Activated naive CD4-positive, alpha-beta T cell treated with anti-CD3 and anti-CD28 coated beads for 36 hours (primary cell): ENCODE measurements at places on chromosomes 5 and 9. TPM values are rescaled to one million over a fixed set of nuclear protein-coding genes. Genes with fewer than 3 reads are reported as not detected.

- DNase-seq = peak; percentile 19
Observed at GRCh38 chr9:136576269-136576626, 30.4 kb upstream of the NOTCH1 start.

GRCh38 chr9:96149533-96150280, 152.3 kb downstream of the HSD17B3 start:
- DNase-seq = no peak

- no peak for DNase-seq
Observed at GRCh38 chr9:134575103-134575900, 66.3 kb upstream of the COL5A1 start.

DNA sequence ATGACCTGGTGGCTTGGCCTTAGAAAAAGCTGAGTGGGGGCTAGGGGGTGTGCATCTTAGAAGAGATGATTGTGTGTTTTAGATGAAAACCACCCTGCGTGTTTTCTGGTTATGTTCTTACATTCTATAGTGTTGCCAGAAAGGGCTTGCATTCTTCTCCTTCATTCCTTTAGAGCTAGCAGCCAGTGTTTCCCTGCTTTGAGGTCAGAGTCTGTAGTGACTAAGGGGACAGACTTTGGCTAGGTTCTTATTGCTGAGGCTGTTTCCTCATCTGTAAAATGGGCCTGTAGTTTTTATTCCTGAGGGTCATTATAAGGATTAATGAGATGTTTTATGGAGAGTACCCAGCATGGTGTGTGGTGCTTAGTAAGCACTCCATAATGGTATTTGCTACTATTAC, 6.4 kb downstream of the MAST4 start:
- no peak for DNase-seq

DNA sequence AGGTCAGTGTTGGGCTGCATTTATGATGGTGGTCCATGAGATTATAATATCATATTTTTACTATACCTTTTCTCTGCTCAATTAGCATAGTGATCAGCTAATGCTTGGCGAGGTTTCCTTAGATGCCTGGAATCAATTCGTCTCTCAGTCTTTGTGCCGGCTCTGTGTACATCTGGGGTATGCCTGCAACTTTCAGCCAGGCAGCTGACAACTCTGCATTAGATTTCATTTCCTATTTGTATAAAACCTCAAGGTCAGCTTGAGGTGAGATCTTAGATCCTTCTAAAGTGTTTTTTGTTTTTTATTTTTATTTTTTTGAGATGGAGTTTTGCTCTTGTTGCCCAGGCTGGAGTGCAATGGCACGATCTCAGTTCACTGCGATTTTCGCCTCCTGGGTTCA, 86.8 kb downstream of the MELK start:
- DNase-seq = no peak

GRCh38 chr5:179176571-179177230, 116.5 kb downstream of the ZNF354C start:
- DNase-seq = no peak

DNA sequence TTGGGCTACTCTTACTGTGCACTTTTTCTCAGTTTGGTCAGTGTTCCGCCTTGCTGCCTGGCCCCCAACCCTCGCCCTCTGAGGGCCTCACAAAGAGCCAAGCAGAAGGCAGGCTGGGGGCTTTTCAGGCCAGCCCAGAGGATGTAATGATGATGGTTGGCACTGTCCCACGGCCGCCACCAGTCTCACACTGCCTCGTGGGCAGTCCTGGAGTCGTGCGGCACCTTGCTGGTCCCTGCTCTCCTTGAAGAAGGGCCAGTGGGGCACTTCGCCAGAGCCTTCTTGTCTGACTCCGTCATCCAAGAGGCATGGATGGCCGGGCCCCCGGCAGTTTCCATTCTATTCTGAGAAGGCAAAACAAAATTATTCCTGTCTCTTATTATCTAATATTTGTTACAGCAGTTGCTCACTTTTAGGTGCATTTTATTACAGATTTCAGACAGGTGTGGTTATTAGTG, 21.0 kb downstream of the TENT4A start:
- no peak for DNase-seq

GRCh38 chr9:78064075-78064474, 32.5 kb upstream of the GNAQ start:
- DNase-seq = no peak

- DNase-seq = no peak
Observed at GRCh38 chr9:26687421-26687820, 205.2 kb downstream of the CAAP1 start.

- no peak for DNase-seq
Observed at GRCh38 chr5:137218471-137218870, 280.7 kb downstream of the SPOCK1 start.

DNA sequence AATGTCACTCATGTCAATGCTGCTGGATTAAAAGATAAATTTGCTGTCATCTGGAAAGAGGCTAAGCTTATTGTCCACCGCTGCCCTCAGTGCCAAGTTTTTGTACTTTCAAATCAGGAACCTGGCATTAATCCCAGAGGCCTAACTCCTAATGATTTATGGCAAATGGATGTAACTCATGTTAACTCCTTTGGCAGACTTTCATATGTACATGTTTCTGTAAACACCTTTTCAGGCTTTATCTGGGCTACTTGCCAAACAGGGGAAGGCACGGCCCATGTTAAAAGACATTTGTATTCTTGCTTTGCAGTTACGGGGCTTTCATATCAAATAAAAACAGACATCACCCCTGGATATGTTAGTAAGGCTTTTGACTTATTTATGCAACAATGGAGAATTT, 608.0 kb upstream of the ACO1 start:
- DNase-seq = no peak

GRCh38 chr9:122227575-122227900, 1.2 kb downstream of the LHX6 start:
- no peak for DNase-seq

DNA sequence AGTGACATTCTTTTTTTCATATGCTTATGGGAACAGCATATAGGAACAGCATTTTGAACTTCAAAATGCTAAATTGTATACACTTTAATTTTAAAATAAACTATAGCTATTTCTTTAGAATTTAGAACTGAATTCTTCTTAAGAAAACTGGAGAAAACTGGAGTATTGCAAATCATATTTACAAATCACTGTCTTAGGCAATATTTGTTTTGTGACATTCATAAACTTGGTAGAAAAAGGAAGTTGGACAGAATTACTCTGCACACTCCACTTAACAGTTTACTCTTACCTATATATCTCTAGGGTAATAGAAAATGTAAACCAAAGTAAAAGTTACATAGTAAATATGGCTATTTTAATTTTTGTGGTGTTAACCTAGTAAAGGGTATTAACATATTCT, 3.1 kb downstream of the DMRTA1 start:
- DNase-seq = no peak

PCDHA12 gene
- not detected for total RNA-seq

LCN15 gene
- not detected for total RNA-seq

ARID3C gene
- 0.37 TPM for total RNA-seq

TMC1 gene
- not detected for total RNA-seq

NR6A1 gene
- total RNA-seq = 1.8 TPM
